ENCODE measurements at places on chromosomes 11 and 22.

DNA sequence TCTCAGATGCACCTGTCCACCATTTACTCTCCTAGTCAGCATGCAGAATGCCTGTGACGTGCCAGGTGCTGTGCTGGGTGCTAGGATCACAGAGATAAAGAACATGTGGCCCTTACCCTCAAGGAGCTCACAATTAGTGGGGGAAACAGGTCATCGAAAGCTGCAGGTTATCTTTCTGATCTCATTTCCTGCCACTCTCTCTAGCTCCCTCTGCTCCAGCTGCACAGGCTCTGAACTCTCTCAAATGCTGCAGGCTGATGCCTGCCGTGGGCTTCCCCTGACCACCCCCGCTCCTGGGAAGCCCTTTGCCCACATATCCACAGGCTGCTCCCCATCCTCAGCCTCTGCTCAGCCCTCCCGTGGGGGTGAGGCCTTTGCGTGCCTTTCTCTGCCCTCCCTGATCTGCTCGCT, 29.6 kb downstream of the SHANK3 start:
- no peak for DNase-seq

DNA sequence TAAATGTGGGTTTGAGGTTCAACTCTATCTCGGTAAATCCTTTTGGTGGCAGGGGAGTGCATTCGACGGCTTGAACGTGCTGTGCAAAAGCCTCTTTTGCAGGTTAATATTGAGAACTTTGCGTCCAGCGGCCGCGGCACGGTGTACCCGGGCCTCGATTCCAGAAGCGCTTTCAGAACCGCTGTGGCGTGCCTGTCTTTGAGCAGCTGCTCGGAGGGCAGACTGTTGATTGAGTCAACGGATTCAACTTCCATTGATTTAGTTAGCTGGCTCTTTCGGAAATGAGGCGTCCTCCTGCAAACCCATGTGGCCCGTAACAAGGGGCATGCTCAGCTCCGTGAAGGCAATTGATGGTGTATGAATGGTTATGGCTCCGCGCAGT, 1247.8 kb downstream of the BRD1 start:
- DNase-seq, result no peak

DNA sequence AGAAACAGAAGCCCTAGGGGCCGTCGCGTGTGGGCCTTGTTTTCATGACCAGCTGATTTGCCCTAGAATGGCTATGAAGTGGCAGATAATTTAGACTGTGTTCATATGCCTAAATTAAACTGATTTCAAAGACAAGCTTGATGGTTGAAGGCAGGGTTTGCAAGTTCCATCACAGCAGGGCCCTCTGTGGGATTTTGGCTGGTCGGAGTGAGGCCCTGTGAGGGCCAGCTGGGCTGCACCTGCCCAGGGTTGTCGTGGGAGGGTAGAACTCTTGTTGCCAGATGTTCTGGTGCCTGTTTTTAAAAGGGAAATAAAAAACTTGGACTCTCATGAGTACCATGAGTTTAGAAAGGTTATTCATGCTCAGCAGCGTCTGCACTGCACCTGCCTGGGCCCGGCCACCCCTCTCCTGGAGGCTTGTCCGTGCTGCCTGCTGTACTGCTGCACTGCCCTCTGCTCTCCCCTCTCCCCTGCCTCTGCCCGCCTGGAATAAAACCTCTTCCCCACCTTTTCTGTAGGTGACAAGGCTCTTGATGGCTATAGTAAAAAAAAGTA, 44.1 kb downstream of the AP2A2 start:
- DNase-seq, result no peak

GRCh38 chr11:36019722-36020121, 75.9 kb downstream of the LDLRAD3 start:
- no peak for DNase-seq

DNA sequence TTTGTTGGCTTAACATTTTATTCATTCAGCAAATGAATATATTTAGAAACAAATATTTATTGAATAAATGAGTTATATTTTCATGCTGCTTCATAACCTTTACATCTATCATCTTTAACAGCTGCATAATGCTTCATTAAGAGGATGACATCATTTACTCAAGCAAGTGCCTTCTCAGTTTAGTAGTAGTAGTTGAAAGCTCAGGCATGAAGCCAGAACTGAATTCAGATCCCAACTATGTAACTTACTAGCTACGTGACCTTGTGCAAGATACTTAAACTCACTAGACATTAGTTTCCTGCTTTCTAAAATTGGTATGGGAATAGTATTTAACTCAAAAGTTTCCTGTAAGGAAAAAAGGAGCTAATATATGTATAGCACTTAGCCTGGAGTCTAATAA, 90.3 kb downstream of the TMPRSS5 start:
- DNase-seq, result no peak

DNA sequence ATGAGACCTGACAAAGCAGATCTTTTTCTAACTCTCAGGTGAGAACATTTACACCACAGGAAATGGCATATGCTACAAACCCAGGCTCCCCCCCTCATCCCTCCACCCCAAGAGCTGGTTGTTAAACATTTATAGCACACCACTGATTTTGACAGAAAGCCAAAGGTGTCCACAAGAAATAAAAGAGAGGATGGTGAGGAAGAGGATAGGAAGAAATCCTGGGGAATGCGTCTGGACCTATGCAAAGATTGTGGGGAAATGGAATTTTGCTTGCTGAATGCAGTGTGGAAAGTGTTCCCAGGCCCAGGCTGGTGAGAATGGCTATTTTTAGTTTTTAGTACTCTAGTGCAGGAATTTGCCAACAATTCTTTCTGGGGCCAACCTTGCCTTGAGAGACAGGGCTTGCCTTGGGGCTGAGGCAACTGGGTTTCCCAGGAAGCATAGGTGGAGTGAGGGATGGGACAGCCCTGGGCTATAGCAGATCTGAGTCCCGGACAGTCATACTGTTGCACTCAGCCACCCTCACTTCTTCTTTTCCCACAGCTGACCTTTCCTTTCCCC, 163.9 kb downstream of the ADAMTS15 start:
- DNase-seq, result no peak

GRCh38 chr22:42376711-42377554, 55.3 kb downstream of the NFAM1 start:
- DNase-seq, result no peak

DNA sequence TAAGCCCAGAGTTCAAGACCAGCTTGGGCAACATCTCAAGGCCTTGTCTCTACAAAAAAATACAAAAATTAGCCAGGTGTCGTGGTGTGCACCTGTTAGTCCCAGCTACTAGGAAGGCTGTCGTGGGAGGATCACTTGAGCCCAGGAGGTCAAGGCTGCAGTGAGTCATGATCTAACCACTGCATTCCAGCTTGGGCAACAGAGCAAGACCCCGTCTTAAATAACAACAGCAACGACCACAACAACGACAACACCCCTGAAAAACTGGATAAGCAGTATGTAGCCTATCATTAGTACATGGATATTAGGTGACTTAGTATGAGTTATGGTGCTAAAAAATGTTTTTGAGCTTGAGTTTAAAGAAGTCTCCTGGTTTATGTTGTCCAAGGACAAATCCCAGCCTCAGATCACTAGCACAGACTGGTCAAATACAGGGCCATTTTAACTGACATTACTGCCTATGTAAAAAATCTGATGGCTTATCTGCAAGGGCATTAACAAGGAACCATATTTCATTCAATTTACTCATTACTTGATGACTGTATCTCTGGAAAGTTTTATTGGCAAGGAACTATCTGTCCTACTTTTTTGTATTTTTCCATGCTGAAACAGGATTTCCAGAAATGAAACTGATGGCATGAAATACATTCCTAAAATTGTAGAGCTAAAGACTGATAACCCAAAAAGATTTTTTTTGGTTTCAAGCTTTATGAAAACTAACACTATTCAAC, 23.4 kb downstream of the C2CD3 start:
- DNase-seq, result no peak

- DNase-seq, result no peak
Observed at GRCh38 chr22:25448435-25449051, 115.9 kb upstream of the GRK3 start.

DNA sequence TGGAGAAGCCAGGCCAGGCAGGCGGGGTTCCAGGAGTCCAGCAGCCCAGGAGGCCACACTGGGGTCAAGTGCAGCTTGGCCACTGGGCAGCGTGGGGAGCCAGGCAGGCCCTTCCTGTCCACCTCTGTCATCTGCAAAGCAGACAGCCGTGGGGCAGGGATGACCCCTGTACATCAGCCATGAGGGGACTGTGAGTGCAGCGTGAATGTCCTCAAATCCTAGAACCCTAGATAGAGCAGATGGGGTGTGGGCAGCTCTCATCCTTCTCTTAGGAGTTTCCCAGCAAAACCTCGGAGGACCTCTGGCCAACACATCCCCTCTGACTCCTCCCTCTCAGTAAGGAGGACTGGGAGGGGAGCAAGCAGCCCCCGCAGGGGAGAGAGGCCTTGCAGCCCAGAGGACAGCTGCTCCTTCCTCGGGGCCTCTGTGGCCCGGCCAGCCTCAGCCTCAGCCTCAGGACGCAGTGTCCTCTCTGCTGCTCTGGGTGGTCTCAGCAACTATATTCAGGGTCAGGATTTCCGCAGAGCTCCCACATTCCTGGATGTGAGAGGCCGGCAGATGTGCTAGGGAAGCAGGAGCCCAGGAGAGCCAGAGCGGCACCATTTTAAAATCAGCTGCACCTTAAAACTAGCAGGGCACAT, 820.5 kb downstream of the BRD1 start:
- no peak for DNase-seq

- no peak for DNase-seq
Observed at GRCh38 chr22:44273175-44273574, 39.6 kb downstream of the SHISAL1 start.

DNA sequence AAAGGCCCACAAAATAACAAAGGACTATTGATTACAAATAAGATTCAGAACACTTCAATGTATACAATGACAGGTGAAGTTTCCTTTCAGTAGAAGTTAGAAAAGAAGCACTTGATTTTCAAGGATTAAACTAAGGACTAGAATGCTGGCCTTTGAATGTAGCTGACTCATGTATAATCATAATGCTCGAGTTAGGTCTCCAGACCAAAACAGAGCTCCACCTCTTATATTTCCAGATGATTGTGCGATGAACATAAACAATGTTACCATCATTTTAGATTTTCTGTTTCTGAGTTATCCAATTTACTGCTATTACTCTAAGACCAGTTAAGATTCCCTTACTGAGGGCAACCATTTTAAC, 40.4 kb upstream of the RAPSN start:
- no peak for DNase-seq

- DNase-seq, result no peak
Observed at GRCh38 chr11:74731301-74732094, at the start of gene CHRDL2. Gene CHRDL2 (minus strand): TSS chr11:74731426. CDS start chr11:74730888, 538 bp downstream.

DNA sequence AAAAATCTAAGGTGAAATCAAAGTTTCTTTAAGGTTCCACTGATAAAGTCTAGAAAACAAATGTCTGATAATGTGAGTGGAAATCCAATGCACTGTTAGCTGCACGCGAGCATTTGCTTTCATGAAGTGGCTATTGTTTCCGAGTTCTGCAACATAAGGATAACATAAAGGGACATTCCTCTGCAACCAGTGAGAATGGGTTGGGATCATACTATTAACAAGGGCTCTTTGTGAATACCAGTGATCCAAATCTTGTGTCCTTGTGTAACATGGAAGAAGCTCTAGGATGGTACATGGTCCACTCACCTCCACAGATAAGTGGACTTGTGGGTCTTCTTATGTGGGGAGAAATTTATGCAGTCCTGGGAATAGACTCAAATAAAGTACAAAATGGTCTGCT, 24.6 kb downstream of the APIP start:
- no peak for DNase-seq

GRCh38 chr11:1771273-1771672, 7.5 kb upstream of the CTSD start:
- no peak for DNase-seq

DNA sequence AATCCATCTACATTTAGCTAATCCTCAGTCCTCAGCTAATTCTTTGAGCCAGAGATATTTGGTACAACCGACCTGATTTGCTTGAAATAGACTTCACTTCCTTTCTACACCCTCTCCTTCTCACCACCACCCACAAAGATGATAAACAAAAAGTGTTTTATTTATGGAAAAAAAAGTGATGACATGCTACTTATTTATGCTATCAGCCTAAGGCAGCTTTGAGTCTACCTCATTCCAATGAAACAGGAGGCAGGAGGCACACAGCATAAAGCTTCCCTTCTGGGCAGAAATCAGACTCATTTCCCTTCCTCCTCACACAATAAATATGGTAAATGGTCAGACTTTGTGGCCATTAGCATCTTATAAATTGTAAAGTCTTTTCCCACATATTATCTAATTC, 325.7 kb downstream of the SOX6 start:
- no peak for DNase-seq

DNA sequence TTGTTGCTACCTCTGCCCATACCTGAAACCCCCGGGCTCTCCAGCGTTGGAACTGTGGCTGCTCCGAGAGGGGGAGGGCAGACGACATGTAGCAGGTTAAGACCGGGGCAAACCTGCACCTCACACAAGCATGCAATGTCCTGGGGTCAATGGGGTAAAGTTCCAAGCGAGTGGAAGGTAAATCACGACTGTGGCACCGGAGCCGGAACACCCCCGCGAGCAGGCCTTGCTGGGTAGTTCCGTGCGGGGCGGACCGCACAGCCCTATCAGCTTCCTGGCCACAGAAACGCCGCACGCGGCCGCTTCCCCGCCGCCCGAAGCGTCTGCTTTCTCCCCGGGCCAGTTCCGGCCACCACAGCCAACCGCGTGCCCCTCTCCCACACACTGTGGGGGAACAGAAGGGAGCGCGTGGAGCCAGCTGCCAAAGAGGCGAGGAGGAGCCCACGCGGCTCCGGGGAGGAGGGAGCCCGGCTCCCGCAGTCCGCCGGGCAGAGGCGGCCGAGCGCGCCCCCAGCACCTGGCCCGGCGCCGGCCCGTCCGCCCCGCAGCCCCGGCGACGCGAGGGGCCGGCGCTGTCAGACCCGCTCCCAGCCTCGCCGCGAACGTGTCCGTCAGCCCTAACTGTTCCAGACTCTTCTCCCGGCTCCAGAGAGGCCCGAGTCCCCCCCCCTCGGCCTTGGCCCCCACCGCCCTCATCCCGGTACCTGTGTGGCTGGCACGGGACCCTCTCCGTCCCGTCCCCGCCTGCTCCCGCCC, 1.6 kb downstream of the SPTBN2 start:
- no peak for DNase-seq

DNA sequence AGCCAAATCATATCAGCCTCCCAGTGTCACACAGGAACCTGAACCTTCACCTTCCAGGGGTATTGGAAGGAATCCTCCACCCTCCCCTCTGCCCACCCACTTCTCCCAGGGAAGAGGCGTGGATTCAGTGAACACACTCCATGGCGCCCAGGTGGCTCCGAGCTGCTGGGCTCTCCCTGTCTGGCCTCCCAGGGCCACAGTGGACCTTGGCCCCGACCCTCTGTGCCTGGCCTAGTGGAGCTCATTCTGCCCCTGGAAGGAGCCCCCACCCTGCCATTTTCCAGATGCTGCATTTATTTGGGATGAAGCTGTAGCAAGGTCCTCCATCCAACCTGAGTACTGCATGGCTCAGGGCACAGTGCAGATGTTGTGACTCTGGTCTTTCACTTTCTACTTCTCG, 1340.1 kb downstream of the TBC1D22A start:
- DNase-seq, result no peak

All from stimulated activated CD4-positive, alpha-beta T cell treated with anti-CD3 and anti-CD28 coated beads, TNF-alpha, amount 100 ng/mL, for 4 hours (primary cell).